ENCODE measurements at places on chromosomes 3 and 15. TPM values are rescaled to one million over a fixed set of nuclear protein-coding genes. Genes with fewer than 3 reads are reported as not detected.

DNA sequence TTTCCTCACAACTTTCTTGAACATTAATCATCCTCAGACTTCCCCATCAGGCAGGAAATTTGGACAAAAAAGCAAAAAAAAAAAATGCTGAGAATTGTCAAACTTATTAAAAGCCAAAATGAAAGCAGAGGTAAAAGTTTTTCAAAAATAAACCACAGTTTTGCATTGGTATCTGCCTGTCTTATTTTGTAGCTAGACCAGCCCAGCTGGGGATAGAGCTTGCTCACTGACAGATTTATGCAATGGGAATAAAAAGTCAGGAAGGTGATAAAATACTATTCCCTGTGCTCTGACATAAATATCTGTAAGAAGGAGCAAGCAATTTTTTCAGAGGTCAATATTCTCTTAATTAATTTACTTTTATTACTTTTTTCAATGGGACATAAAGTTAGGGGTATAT, 1006.7 kb upstream of the ALCAM start:
- no peak for DNase-seq

DNA sequence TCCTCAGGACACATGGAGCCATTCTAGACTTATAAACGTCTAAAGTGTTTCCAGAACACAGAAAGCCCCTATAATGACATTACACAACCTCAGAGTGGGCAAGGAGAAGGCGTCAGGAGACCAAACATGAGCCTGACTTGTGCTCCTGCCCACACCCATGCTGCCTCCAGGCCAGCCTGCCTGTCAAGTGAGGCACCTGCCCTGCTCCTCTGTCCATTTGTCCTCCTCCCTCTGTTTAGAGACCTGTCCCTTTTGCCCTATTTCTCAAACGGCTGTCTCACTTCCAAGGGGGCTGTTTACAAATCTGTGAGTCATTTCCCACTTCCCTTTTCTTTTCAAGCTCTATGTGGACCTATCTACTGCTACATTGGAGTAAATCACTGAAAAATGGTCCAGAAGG, 21.0 kb downstream of the ZDHHC3 start:
- no peak for DNase-seq

GLT8D1 gene
- 33.2 TPM for total RNA-seq

DNA sequence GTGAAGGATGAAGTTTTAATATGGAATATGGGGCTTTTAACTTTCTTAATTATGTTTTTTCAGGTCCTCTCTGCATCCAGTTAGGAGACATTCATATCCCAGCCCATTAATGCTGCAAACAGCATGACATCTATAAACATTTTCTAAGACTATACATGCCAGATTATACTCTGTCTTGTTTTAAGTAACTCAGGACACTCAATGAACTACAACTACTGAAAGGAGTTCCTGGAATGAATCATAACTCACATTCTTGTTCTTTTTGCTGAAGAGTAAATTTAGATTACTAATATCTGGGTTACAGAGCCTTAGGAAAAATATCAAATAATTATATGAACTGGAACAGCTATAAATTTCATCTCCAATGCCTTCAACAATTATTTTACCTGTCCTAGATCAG, 167.4 kb downstream of the STAG1 start:
- no peak for DNase-seq

BCL2A1 gene
- total RNA-seq: 0.92 TPM

SLCO2A1 gene
- total RNA-seq: 7.8 TPM

SHQ1 gene
- total RNA-seq: 13.8 TPM

CCR5 gene
- 0.49 TPM for total RNA-seq

- no peak for DNase-seq
These were observed 58.1 kb downstream of the TM4SF4 start for GRCh38 chr3:149532489-149533180.
